ENCODE measurements at places on chromosomes 12 and 14. TPM values are rescaled to one million over a fixed set of nuclear protein-coding genes. Genes with fewer than 3 reads are reported as not detected.

DNA sequence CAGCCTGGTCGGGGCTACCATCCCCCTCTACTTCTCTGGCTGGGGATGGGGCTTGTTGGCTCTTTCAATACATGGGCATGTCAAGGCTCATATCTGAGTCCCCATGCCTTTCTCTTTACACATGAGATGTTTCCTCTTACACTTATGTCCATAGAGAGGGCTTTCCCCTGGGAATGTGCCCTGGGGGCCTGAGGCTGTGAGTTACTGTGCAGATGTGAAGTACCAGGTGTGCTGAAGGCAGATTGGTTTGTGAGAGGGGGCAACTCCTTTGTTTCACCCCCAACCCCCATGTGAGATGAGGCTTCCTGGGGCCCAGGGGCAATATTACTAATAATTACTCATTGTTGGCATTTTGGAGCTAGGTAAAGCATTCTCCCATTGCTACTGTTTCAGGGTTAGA, 32.8 kb downstream of the NRXN3 start:
- H3K36me3 ChIP-seq: no peaks in the 10 kb centered on the region
- no peak overlapping the region for H3K4me3 ChIP-seq
- H3K27me3 ChIP-seq: no peaks in the 10 kb centered on the region

- no peak overlapping the region for H3K27ac ChIP-seq
- DNase-seq: no peak
- H3K27me3 ChIP-seq: no peaks in the 10 kb centered on the region
- no peak overlapping the region for H3K4me3 ChIP-seq
Measured at GRCh38 chr12:2589381-2589780, 205.4 kb upstream of the FKBP4 start.

DNA sequence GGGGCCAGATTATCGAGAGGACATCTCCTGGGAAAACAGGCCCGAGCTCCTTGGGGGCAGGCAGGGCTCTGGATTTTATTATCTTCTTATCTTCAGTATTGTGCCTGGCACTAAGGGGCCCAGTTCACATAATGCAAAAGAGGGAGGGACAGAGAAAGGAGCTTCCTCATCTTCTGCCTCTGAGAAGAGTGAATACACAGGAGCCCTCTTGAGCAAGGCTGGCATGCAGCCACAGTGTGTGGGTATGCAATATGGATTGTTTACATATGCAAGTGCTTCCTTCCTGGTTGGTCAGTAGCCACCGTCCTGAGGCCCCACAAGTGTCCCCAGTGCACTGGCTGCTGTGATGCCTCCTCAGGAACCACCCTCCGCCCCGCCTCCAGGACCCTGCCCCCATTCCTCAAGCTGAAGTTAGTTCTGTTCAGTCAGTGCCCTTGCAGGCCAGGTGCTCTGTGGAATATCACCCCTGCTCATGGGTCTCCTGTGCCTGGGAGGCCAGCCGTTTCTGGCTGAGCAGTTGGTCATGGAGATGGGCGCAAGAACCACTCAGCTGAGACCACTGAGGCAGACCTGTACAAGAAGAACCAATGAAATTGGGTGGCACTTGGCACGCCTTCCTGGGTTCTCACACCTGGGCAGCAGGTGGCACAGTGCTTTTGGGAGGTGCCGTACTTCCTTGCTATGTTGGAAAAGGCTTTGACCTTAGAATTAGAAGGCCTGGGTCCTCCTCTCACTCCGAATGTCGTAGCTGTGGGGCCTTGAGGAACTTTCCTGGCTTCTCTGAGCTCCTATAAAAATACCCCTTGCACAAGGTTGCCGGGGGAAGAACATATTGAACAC, 35.1 kb upstream of the ACTN1 start:
- H3K27ac ChIP-seq: no peak overlapping the region
- H3K4me1 ChIP-seq: no peaks in the 10 kb centered on the region
- H3K4me3 ChIP-seq: no peak overlapping the region
- no peaks in the 10 kb centered on the region for H3K27me3 ChIP-seq
- H3K36me3 ChIP-seq: no peaks in the 10 kb centered on the region

GRCh38 chr12:67780580-67781084, 132.1 kb downstream of the DYRK2 start:
- no peaks in the 10 kb centered on the region for H3K36me3 ChIP-seq
- no peak for DNase-seq
- no peaks in the 10 kb centered on the region for H3K27me3 ChIP-seq
- no peak overlapping the region for H3K4me3 ChIP-seq
- no peaks in the 10 kb centered on the region for H3K4me1 ChIP-seq
- H3K27ac ChIP-seq: no peak overlapping the region

- H3K27ac ChIP-seq: peak overlapping the region; percentile 99
- no peaks in the 10 kb centered on the region for H3K36me3 ChIP-seq
- H3K4me3 ChIP-seq: peak overlapping the region; percentile 89
- H3K4me1 ChIP-seq: peaks cover 25% of the 10 kb centered on the region
Measured at GRCh38 chr12:114680604-114681069, 3.3 kb downstream of the TBX3 start.

DNA sequence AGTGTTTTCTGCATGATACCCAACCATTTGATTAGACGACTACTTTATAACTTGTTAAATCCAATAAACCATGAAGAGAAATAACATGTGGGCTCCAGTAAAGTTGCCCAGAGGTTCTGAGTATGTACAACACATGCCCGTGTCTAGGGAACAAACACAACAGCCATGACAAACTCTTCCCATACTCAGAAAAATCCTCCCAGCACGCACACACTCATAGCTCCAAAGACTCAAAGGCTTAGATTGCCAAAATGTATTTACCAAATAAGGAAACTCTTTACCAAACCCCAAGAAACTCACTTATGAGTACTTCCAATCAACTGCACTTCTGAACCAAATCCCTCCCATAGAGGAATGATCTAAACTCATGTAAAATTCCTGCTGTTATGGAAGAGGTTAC, 17.3 kb downstream of the SART3 start:
- H3K4me3 ChIP-seq: no peak overlapping the region
- no peaks in the 10 kb centered on the region for H3K36me3 ChIP-seq

LUM gene
- total RNA-seq: 370 TPM

SLC5A8 gene
- 1.5 TPM for total RNA-seq

BTBD6 gene
- 30.2 TPM for total RNA-seq

C12orf56 gene
- total RNA-seq: not detected

Data from adrenal gland (tissue), 19 donors.